ENCODE measurements at places on chromosomes 12 and 14.

DNA sequence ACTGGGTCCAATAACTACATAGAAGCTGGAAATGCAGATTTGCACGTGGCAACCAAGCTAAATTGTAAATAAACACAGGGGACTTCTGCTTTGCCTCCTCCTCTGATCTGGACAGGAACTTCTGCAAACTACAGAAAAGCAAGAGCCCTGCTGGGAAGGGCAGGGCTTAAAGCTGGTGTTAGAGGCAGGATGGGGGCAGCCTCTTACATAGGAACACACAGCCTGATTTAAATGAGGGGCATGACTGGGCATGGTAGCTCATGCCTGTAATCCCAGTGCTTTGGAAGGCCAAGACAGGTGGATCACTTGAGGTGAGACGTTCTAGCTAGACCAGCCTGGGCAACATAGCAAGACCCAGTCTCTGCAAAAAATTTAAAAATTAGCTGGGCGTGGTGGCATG, 46.7 kb downstream of the ERH start:
- no peak for DNase-seq

- DNase-seq: no peak
These were observed 45.6 kb downstream of the DDX11 start for GRCh38 chr12:31119192-31119802.

- no peak for DNase-seq
These were observed 117.0 kb upstream of the RFLNA start for GRCh38 chr12:124177951-124178316.

GRCh38 chr12:94039914-94040313, 108.5 kb upstream of the PLXNC1 start:
- no peak for DNase-seq
